ENCODE measurements at places on chromosomes 13 and 19.

- DNase-seq, result no peak
Observed at GRCh38 chr13:101881593-101881992, 429.1 kb downstream of the ITGBL1 start.

DNA sequence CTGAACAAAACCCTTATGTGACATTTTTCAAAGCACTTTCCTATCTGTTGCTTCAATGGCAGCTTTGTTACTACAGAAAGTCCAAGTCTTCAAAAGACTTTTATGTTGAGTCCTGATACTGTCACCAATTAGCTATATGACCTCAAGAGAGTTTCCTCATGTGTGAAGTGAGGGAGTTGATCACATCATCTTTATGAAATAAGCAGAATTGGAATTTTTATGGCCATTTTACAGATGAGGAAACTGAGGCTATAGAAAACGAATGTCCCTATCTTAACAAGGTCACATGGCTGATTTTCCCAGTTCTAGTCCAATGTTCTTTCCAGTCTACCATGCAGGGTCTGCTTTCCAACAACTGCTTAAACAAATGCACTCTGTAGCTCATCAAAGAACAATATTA lies 2.6 kb downstream of the TNFRSF19 start:
- no peak for DNase-seq

GRCh38 chr13:109816808-109817203 lies 30.4 kb upstream of the IRS2 start:
- no peak for DNase-seq

DNA sequence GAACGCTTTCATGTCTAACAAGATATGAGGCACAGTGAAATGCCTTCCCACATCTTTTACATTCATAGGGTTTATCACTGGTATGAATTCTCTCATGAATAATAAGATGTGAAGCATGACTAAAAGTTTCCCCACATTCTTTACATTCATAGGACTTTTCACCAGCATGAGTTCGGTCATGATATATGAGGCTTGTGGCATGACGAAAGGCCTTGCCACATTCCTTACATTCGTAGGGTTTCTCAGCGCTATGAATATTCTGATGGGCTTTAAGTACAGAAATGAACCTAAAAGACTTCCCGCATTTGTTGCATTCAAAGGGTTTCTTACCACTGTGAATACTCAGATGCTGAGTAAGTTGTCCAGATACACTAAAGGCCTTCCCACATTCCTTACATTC lies 21.3 kb downstream of the ZNF607 start:
- no peak for DNase-seq

- DNase-seq, result no peak
Observed at GRCh38 chr13:51942189-51942588, 69.1 kb downstream of the ATP7B start.

DNA sequence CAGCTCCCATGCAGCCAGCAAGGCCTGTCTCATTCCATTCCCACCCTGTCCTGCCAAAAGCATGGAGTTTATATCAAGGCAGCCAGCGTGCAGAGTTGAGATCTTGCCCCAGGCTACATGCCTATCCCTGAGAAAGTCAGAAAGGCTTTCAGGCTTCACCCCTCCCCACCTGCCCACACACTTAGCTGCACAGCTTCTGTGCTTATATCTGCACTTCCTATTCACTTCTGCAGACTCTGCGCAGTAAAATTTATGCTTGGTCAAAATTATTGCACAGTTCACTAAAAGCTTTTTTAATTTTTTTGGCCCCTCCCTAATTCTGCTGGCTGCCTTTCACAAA lies 12.5 kb upstream of the ZNF675 start:
- DNase-seq, result no peak

GRCh38 chr19:19911150-19911549 lies 10.4 kb downstream of the ZNF93 start:
- DNase-seq, result no peak

DNA sequence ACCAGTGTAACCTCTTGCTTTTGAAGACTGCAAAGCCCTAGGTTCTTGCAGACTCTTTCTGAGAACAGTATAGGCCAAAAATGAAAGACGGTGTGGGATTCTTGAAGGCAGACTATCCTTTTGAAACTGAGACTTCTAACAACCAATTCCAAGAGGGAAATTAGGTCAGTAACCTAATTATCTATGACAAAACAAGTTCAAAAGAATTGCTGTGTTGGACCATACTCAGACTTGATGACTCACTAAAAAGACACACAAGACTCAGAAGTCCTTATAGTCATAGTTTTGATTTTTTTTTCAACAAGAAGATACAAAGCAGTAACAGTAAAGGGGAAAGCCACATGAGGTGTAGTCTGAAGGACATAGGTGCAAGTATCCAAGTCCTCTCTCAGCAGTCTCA lies 624.0 kb upstream of the GPC6 start:
- DNase-seq, result no peak

- no peak for DNase-seq
Observed at GRCh38 chr13:77338961-77339401, 12.1 kb upstream of the MYCBP2 start.

- no peak for DNase-seq
Observed at GRCh38 chr13:95391362-95391761, 90.1 kb upstream of the ABCC4 start.

GRCh38 chr19:17522988-17523872 lies 11.8 kb downstream of the PGLS start:
- DNase-seq, result no peak

GRCh38 chr13:37561031-37561430 lies 37.5 kb downstream of the POSTN start:
- DNase-seq, result no peak

GRCh38 chr19:49301165-49301865 lies 23.7 kb downstream of the SLC6A16 start:
- DNase-seq, result peak; percentile 61

DNA sequence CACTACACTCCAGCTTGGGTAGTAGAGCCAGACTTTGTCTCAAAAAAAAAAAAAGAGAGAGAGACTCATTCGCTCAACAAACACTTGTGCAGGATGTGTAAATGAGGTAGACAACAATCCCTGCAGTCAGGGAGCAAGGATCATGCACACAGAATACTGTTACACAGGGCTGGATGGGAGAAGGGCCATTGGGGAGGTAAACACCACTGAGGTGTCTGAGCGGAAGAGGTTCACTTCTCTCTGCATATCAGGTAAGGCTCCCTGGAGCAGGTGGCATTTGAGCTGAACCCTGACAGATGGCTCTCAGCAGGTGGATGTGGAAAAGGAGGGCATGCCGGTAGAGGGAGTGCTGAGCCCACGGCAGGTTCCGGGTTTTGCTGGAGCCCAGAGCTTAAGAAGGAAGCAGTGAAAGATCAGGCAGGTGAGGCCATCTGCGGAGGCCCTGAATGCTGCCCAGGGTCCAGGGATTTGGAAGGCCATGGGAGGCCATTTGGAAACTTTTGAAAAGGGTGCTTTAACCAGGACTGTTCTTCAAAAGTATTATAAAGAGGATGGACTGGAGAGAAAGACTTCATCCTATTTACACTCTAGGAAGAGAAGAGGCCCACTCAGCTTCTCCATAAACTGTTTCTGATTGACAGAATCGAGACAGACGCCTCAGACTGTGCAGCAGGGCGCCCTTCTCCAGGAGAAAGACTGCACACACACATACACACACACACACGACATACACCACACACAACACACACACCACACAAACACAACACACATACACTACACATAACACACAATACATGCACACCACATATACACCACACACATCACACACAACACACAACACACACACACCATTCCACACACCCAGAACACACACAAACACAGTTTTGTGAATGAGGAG lies 199.4 kb downstream of the USP12 start:
- no peak for DNase-seq

- DNase-seq, result no peak
Observed at GRCh38 chr19:12792853-12793289, 1.6 kb downstream of the JUNB start.

DNA sequence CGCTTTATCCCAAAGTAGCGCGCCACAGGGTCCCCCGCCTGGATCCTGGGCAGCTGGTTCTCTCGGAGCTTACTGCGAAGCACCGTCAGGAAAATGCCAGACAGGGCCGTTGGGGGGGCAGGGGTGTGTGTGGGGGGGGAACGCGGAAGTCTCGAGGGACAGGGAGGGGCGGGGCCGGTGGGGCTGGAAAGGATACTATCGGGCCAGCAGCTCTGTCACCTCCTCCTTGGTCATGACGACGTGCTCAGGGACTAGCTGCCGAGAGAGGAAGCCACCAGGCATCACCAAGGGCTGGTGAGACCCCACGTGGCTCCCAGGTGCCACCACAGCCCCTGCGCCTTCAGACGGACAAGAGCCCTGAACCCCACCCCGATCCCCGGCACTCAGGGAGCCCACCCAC lies 5.3 kb downstream of the POLR2E start:
- no peak for DNase-seq

GRCh38 chr19:1566392-1567115 lies 1.6 kb downstream of the MEX3D start:
- no peak for DNase-seq

GRCh38 chr19:6066661-6067646 lies 43.3 kb downstream of the RFX2 start:
- DNase-seq, result peak; percentile 67

GRCh38 chr19:10602330-10603083 lies 15.4 kb upstream of the AP1M2 start:
- peak; percentile 85 for DNase-seq

DNA sequence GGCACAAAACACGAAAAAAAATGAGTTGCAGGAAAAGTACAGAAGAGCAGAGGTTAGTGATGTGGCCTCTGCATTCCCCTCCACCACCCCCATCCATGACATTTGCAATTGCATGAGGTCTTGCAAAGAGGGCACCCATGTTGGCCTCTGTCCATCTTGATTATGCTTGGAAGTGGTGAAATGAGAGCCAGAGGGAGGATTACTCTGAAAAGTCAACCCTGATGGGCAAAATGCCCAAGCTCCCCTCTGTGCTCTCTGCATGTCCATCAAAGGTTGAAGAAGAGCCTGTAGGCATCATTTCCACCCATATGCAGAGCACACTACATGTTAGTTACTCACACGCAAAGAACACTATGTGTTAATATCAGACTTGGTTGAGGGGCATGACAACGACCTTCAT lies 71.4 kb downstream of the SLC15A1 start:
- DNase-seq, result no peak

- DNase-seq, result no peak
Observed at GRCh38 chr19:7983286-7983950, 22.0 kb downstream of the ELAVL1 start.

- DNase-seq, result no peak
Observed at GRCh38 chr13:109088624-109088917, 459.2 kb downstream of the MYO16 start.

DNA sequence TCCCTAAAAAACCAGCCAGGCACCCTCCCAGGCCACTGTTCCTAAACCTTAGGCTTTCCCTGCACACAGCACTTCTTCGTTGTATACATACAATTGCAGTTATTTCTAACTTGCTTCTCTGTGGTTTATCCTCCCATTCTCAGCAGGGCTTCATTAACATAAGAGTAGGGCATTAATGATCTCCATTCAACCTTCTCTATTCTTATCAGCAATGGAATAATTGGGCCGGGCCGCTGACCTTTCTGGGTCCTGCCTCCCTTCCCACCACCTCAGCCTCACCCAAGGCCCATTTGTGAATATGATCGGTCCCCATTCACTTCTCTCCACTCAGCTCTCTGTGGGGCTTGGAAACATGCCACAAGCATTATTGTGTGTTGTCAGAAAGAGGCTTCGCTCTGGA lies 184.2 kb downstream of the SUCLA2 start:
- DNase-seq, result no peak

- DNase-seq, result no peak
Observed at GRCh38 chr13:108005231-108005630, 210.1 kb downstream of the LIG4 start.

DNA sequence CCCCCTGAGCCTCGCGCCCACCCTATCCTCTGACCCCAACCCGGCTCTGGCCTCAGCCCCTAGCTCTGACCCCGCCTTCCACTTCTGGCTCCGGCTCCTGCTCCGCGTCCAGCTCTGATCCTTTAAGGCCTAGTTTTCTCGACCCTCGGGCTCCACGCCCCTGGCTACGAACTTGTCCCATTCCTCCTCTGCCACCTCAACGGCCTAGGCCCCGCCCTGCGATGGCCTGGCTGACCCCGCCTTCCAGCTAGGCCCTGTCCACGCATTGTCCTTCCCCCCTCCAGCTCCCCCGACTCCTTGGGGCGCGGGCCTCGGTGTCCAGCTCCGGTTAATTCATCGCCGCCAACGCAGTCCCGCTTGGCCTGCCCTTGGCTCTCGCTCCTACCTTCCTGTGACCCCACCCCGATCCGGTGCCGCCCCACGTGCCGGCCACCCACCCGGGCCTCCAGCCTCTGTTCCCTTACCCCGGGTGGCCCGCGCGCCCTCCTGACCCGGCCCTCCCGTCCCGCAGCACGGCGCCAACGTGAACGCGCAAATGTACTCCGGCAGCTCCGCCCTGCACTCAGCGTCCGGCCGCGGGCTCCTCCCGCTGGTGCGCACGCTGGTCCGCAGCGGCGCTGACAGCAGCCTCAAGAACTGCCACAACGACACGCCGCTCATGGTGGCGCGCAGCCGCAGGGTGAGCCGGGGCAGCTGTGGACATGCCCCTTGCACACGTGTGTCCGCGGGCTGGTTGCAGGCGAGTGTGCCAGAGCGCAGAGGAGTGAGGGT lies 9.4 kb downstream of the BCL3 start:
- no peak for DNase-seq

DNA sequence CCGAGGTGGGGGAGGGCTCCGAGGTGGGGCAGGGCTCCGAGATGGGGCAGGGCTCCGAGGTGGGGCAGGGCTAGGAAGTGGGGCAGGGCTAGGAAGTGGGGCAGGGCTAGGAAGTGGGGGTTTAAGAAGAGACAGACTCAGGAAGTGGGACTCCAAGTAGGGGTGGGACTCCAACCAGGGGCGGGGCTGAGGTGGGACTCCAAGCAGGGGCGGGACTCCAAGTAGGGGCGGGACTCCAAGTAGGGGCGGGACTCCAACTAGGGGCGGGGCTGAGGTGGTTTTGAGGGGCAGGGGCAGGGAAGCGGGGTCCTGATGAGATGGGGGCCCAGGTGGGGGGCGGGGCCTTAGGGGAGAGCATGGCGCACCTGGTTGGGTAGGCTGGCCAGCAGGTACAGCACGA lies 13.6 kb downstream of the CFD start:
- peak; percentile 88 for DNase-seq

DNA sequence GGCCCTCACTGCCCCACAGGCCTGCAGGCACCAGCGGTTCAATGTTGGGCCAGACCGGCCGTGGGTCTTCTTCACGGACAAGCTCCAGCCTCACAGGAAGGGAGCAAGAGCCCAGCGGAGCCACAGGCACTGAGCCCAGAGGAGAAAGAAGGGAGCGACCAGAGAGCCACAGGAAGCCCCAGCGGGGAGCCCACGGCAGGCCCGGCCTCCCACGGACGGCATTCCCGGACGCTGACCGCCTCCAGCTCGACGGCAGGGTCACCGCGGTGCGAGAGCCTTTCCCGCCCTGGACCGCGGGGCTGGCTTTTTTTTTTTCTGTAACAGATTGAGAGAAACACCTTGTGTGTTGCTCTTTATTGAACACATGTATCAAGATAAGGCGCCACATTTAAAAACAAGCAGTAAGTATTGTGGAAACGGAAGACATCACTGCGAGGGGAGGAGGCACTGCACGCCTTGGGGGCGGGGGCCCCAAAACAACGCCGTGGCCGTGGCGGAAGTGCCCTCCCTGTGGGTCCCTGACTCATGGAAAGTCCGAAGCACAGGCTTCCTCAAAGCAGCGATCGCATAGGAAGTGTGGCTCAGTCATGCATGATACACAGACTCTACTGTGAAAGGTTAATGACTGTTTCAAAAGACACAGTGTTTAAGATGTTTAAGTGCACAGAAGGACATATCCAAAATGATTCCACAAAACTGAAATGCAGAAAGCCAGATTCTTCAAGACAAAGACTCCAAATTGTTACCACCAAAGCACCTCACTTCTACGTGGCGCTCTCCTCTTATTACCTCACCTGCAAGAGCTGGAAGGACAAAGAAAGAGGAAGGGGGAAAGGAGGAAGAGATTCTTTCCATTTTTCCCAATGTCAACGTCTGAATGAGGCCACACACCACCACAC lies 3.5 kb downstream of the RASA3 start:
- DNase-seq, result peak; percentile 90
